A549 (cell line): ENCODE measurements at places on chromosomes 3 and 15.
A peak's percentile ranks its signal among the peaks of the same experiment; 100 is the strongest.

- DNase-seq: no peak
These were observed 7.9 kb upstream of the PDE8A start for GRCh38 chr15:84973492-84974460.

DNA sequence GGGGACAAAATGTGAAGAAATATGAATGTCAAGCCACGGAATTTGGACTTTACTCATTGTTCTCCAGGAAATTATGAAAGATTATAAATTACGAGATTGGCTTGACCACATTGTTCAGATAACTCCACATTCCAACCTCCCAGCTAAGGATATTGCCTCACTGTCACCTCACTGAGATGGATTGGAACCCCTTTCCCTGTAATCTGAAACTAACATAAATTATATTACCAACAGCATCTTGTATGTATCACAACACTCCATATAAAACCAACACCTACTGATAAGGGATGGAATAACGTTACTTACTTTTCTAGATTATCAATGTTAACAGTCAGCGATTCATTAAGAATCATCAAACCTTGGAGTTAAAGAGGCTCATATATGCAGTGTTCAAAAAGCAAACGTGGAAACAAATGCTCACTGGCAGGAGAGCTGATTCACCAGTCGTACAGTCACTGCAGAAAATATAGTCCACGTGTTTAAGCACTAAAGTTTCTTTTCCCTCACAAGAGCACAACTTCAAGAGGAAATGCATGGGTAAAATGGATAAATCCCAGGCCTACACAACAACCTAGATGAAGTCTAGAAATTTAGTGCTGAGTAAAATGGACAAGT lies 451.5 kb downstream of the FGF12 start:
- no peak for DNase-seq

DNA sequence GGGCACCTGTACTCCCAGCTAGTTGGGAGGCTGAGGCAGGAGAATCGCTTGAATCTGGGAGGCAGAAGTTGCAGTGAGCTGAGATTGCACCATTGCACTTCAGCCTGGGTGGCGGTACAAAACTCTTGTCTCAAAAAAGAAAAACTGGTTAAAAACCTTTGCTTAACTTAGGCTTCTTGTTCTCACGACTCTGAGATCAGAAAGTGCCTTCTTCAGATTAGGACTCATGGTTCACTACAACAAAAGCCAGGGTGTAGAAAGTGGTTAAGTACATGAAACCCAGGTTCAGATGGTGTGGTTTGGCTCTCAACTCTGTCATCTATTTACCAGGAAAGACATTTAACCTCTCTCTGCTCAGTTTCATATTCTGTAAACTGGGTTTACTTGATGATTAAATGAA lies 168.4 kb downstream of the TUSC7 start:
- no peak for DNase-seq

DNA sequence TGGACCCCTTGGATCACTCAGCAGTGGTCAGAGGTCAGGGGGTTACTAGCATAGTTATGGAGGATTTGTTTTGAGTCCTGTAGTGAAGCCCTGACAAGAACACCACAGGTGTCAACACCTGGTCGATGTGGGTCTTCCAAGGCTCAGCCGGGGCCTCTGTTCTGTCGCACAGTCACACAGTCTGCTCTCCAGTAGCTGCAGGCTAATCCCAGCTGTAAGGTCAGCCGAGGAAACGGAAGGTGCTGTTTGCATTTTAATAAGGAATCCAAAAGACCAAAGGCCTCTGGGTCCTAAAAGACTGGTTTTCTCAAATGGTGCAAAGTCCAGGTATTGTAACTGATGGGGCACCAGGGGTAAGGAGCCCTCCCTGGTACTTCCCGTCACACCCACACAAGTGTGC lies 71.7 kb downstream of the RPLP1 start:
- DNase-seq: no peak

DNA sequence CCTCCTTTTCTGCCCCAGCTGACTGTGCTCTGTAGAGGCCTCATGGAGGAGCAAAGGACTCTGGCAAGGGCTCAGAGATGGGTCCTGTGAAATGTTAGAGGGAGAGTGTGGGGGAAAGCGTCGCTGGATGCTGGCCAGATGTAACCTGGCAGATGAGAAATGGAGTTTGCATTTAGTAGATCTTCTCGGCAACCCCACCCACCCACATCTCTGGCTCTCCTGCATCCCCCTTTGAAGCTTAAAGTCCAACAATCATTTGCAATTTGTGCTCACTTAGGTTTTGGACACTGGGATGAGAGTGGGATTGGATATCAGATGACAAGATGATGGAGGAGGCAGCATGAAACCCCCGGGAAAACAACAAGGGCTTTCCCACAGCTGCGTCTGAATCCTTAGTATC lies 523.6 kb upstream of the MCTP2 start:
- DNase-seq: no peak

DNA sequence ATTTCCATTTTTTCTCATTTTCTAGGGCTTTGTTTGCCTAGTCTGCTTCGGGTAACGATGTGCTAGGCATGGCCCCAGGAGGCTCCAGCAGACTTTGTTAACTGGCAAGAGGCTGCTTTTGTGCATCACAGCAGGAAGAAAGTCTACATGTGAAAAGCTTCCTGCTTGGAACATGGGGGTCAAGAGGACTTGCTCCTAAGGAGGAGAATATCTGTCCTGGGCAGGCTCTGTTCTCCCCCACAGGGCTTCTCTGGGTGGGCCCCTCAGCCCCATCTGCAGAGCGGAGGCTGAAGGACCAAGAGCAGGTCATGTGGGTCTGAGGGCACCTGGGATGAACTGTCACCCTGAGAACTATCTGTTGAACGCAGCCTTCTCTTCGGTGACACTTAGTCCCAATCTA lies 94.7 kb downstream of the CCNL1 start:
- no peak for DNase-seq

DNA sequence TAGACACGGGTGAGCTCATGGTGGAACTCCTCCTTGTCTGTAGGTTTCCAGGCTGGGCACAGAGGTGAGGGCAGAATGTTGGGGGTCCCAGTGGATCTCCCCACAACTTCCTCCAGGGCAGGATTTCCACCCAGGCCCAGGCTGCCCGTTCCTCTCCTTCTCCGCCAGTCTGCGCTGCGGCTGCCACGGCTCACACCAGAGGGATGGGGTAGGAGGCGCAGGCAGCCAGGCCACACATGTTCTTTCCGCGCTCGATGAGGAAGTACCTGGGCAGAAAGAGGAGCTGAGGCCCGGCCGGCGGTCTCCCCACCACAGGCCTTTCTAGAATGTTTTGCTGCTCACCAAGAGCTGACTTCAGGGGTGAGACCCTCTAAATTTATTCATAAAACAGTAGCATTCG lies 22.9 kb downstream of the CTSH start:
- no peak for DNase-seq

DNA sequence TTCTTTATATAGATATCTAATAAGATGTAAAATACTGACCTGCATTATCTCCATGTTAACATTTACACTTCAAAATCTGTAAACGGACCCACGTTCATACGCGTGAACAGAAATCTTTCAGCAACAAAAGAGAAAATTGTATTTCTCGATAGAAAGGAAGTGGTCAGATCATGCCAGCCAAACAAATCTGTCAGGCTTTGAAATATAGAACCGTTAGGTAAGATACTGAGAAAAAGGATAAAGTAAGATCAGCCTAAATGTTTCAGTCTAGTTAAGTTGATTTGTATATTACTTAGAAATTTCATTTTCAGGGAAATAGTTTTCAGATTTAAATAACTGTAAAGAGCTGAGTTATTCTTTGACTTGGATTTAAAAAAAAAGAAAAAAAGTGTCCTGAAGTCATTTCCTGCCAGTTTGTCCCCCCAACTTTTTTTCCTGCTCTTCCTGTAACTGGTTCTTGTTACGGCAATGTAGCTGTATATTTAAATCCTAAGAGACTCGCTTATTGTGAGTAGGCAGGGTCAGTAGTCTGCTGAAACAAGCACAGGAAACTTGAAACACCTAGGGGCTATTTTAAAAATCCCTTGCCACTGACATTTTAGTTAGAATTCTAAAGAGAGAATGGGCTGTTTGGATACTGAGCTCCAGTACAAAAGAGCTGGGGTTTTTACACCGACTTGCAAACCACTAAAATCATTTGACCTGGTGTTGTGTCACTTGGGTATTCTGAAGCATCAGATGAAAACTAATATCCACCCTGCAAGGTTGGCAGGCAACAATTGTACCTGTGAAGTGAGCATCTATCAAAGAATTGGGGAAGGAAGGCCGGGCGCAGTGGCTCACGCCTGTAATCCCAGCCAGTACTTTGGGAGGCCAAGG lies 237.5 kb downstream of the UBE2E2 start:
- DNase-seq: no peak

- no peak for DNase-seq
These were observed 71.7 kb downstream of the RYR3 start for GRCh38 chr15:33382491-33382890.

DNA sequence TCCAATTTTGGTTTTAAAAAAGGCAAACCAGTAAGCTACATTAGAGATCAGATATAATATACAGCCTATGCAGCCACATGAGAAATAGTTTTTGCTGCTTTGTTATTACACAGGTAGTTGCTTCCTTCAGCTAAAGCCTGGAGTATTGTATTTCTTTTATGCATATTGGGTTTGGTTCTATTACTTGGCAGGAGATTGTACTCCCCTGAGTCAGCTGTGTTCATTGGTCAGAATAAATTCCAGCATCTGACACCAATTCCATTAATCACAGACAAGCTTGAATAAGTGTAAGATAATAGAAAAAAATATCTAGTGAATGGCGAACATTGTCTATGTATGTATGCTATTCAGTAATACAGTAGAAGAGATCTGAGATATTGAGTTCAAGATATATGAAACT lies 26.1 kb upstream of the ZCWPW2 start:
- no peak for DNase-seq

DNA sequence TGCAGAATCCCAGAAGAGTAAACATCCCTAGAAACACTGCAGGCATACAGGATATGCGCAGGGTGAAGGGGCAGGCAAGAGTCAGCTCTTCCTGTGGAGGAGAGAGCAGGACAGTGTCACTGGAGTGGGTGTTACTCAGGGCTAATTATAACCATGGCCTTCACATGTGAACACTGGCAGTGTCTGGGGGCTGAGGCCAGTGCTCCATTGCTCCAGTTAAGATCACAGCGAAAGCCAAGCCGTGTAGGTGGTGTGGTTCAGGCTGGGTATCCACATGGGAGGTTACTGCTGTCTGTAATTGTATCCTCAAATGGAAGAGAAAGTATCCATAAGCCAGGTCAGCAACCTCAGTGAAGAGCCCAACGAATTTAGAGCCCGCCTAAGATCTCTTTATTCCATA lies 84.6 kb downstream of the MESD start:
- no peak for DNase-seq

DNA sequence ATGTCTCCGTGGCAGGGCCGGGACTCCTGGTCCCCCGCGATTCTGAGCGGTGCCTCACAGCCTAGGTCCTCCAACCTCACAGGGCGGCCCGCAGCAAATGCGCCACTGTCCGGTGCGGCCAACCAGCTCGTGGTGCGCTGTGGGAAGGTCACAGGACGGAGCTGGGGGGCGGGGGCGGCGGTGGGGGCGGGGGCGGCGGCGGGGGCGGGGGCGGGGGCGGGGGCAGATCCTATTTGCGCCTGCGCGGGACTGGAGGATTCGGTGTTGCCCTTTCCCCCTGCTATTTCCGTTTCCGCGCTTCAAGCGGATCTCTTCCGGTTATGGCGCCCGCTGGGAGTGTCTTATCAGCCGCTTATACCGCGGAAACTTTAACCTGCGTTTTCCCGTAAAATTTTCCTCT lies 106.7 kb upstream of the SNRPN start:
- peak; percentile 5 for DNase-seq

GRCh38 chr15:58019503-58020376 lies 45.8 kb downstream of the ALDH1A2 start:
- no peak for DNase-seq

GRCh38 chr15:77064539-77065308 lies 6.2 kb downstream of the TSPAN3 start:
- DNase-seq: no peak

DNA sequence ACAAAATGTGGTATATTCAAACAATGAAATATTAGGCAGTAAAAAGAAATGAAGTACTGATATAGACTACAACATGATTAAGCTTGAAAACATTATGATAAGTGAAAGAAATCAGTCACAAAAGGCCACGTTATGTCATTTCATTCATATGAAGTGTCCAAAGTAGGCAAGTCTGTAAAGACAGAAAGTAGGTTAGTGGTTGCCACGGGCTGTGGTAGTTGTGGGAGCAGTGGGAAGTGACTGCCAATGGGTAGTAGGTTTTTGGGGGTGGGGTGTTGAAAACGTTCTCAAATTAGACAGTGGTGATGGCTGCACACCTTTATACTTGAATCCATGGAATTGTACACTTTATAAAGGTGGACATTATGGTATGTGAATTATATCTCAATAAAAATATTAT lies 12.1 kb downstream of the GALNT15 start:
- DNase-seq: no peak

DNA sequence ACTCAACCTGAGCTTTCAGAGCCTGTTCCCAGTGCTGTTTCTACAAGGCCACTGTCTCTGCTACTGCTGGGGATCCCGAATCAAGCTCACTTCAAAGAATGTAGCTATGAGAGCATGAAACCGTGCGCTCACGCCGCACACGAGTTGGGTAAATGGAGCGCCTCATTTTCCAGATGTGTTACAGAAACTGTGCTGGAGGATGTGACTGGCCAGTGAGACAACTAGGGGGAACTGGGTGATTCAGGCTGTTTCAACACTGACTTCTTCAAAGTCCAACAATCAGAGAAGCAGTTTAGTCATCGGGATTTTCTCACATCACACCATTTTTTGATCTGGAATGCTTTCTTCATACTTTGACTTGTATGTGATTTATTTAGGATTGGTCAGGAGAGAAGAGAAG lies 3.5 kb downstream of the ZNF710 start:
- DNase-seq: peak; percentile 67

GRCh38 chr3:46615050-46615775 lies 2.9 kb downstream of the FAM240A start:
- DNase-seq: no peak

DNA sequence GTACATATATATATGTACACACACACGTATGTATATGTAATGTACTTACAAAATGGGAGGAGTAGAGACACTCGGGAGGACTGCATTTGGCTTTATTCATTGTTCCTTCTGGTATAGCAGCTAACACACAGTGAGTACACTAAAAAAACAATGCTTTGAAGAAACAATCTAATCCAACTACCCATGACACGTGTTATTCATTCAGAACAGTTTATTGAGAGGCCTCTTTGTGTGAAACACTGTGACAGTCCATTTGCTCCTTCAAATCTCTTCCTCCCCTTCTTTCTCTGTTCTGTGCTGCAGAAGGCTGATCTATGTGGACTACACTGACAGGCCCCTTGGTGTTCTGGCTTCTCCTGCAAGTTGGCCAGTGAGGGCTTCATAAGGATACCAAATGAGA lies 1075.9 kb upstream of the CFAP20DC start:
- no peak for DNase-seq

DNA sequence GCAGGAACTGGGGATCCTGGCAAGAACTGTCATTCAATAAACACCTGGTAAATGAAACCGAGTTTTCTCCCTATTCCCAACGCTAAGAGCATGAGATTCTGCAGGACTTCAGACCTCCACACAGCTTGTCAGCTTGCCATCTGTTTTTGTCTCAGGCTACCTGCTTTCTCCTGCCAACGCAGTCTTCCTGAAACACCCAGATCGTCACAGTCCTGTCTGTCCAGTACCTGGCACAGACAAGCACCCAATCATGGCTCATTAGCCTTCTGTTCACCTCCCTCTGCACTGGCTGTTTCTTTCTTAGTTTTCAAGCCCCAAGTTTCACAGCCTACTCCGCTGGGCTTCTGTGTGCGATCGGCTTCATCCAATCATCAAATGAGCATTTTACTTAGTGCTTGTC lies 5.0 kb downstream of the SLC12A8 start:
- DNase-seq: no peak
